ENCODE measurements at places on chromosomes 7 and 10.

DNA sequence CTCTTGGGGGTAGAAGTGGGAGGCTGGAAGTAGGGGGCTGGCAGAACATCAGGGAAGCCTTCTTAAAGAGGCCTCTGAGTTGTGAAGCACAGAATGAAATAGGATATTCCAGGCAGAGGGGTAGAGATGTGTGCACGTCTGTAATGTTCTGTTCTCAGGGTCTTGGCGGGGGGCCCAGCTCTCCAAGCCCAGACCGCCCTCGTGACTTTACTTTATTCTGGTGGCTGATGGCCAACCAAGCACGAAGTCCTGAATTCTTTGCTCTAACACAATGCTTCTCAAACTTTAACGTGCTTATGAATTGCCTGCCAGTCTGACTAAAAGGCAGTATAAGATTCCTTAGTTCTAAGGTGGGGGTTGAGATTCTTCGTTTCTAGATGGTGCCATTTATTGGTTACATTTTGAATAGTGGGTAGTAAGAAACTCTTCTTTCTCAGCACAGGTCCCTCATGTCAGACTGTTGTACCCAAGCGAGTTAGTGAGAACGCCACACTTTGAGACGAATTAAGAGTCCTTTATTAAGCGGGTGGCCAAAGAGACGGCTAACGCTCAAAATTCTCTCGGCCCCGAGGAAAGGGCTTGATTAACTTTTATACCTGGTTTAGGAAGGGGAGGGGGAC is 8.2 kb downstream of the PRXL2A start:
- DNase-seq, result no peak

- DNase-seq, result no peak
These were observed 121.2 kb downstream of the FAM107B start for GRCh38 chr10:14653271-14654161.

DNA sequence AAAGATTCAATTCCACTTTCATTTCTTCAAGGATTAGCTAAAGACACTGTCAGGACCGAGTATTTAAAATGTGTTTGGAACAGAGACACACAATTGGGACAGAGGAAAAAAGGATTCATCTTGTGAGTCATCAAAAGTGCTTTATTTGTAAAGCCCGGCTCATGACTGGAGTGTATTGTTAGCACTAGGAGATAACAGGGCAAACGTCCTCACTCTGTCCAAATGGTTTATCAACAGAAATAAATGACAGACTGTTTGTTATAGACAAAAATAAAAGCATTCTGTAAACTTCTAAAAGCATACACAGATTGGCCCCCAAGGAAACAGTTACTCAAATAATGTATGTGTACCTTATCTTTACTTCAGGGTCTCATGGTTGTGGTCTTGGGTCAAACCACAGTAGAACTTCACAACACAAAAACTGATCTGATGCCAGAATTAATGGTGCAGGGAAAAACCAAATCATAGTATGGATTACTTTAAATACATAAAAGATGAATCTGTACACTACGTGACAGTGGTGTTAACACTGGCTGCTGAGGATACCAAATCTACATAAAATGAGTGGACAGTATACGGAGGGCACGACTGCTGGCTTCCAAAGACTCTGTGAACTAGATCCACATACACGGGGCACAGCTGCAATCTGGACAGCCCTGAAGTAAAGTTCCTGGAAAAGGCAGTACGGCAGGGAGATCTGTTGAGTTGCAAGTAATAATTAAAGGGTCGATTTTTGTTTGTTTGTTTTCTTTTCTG is 179.4 kb downstream of the PIP4K2A start:
- DNase-seq, result no peak

DNA sequence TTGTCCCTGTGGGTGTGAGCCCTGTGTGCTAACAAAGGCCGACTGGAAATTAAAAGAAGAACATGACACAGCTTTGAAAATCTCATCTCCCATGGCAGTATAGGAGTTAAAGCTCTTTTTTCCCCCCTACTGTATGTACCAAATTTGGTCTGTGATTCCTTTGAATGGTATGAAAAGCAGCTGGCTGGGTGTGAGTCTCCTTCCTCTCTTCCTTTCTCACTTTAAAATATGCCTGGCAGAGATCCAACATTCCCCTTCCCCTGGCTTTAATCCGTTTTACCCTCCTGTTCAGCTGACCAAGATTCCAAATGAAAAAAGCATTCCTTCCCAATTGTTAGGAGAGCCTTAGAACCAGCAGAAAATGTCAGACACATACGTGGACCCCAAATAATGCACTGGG is 225.0 kb upstream of the CELF2 start:
- no peak for DNase-seq

DNA sequence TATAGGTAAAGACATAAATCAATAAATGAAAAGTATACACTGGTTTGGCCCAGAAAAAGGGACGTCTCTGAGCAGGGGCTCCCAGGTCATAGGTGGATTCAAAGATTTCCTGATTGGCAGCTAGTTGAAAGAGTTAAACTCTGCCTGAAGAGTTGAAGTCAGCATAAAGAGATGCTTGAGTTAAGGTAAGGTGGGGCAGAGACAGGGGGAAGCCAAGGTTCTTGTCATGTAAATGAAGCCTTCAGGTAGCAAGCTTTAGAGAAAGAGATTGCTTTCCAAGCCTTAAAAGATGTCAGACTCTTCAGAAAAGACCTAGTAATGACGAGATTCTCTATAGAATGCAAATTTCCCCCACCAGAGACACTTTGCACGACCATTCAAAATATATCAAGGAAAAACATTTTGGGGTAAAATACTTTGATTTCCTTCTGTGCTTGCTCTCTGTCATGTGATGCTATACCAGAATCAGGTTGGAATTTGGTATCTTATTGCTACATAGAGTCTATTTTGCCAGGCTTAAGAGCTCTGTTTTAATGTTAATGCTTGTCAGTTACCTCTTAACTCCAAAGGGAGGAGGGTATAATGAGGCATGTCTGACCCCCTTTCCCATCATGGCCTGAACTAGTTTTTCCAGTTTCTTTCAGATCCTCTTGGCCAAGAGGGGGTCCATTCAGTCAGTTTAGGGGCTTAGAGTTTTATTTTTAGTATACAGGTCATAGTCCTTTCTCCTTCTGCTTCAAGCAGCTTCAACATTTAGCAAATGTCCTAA is 429.6 kb downstream of the ADRA2A start:
- DNase-seq, result no peak

- no peak for DNase-seq
These were observed 1.1 kb upstream of the RGR start for GRCh38 chr10:84243759-84244158.

GRCh38 chr10:34046506-34047034 is 712.1 kb upstream of the NRP1 start:
- DNase-seq, result no peak

DNA sequence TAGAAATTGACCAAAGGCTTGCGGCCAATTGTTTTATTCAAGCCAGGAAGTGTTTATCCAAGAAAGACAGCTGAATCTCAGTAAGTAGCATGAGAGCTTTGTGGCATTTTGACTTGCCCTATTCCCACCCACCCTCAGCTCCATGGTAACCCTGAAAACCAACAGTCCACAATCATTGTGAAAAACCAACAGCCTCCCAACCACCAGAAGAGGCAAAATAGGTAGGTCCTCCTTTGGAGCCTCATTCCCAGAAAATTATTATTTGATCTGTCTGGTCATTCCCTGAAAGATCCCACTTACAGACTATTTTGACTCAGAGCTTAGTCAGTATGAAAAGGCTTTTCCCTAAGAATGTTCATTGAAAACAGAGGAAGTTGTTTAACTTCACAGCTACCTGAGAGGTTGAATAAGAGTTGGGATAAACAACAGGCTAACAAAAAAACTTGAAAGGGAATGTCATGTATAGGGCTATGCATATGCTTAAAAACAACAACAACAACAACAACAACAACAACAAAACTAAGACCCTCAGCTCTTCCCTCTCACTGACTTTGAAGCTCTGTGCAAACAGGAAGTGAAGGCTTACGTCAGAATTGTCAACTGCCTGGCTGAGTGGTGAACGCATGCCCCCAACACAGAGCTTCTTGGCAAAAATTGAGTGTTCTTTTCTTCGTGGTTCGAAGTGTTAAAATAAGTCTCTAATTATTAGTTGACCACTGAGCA is 11.2 kb downstream of the KPNA7 start:
- DNase-seq, result no peak

DNA sequence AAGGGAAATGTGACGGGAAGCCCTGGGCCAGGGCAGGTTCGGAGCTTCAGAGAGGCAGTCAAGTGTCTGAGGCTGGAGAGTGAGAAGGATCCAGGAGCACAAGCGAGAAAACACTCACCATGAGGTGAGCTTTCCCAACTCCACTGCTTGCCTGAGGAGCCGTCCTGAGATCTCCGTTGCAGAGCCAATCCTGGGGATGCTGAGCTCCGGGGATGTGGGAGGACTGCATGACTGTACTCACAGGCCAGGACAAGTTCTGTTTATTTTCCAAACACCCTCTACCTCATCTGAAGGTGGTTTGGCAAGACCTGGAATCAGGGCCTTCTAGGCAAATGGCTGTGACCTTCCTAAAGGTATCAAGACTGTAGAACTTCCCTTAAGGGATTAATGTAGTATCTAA is 38.7 kb downstream of the GLI3 start:
- no peak for DNase-seq

DNA sequence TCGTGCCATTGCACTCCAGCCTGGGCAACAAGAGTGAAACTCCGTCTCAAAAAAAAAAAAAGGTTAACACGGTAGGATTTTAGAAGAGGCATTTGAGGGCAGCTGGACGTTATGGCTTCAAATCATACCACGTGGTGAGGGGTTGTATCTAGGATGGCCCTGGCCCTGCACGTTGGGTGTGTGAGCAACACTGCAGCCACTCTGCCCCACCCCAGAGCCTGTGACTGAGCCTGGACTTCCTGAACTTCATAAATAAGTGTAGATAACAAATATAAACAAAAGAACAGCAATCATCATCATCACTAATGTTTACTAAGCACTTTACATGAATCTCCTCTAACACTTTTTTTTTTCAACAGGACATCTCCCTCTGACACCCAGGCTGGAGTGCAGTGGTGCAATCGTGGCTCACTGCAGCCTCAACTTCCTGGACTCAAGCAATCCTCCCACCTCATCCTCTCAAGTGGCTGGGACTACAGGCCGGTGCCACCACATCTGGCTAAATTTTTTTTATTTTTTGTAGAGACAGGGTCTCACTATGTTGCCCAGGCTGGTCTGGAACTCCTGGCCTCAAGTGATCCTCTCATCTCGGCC is 169.5 kb upstream of the FRMD4A start:
- no peak for DNase-seq

GRCh38 chr7:114759347-114760062 is 162.4 kb upstream of the MDFIC start:
- DNase-seq, result no peak

- DNase-seq, result no peak
These were observed 53.0 kb upstream of the C1GALT1 start for GRCh38 chr7:7129381-7129780.

- DNase-seq, result no peak
These were observed 200.8 kb downstream of the ELMO1 start for GRCh38 chr7:37247861-37248260.

GRCh38 chr10:29646238-29646902 is 11.6 kb upstream of the SVIL start:
- DNase-seq, result no peak

- DNase-seq, result no peak
These were observed 330.6 kb downstream of the PTPRN2 start for GRCh38 chr7:158257001-158257400.

DNA sequence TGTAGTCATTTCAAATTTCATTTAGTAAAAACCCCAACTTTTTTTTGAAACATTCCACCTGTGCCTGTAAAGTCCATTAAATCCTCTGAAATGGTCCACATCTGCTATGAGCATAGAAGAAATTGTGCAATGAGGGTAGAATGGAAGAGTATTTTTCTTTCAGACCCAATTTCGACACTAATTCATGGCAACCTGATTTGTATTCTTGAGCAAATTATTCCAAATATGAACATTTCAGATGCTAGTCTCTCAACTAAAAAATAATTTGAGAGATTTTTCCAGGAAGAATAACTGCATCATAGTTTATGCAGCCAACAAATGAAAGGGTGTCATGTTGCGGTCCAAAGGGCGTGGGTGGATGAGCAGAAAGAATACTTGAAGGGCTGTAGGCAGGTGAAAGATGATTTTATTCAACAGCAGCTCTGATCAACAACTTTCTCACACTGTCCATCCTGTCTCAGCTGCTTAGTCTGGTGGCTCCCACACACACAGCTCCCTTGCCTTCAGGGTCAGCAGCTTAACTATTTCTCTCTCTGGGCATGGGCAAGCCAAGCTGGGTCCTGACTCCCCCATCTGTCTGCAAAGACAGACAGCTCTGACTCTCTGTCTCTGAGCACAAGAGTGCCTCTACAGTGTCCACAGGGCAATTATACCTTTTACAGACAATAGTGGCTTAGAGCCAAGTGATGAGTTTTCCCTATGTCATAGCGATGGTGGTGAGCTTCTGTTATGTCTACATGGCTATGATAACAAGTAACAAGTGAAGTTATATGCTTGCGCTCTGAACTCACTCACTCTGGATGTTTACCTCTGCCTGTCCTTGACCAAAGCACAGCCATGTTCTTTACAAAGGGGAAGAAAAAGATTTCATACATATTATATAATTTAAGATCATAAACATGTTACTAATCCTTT is 11.5 kb downstream of the STEAP2 start:
- DNase-seq, result no peak

- no peak for DNase-seq
These were observed 63.3 kb downstream of the MRC1 start for GRCh38 chr10:17872191-17873091.

DNA sequence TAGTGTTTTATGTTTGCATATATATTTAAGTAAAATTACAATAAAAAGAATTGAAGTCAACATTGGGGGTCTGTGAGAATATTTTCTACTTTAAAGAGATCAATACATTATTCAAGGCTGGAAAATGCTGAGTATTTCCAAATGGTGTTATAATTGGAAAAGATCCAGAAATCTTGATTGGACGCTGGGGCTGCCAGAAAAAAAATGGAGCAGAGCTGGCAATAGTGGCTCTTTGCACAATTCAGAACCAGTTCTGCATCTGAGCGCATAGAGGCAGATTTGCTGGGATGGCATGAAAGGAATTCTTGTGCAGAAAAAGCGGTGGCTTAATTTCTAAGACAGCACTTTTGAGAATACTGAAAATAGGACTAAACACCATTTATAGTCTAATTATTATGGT is 10.8 kb upstream of the VWC2 start:
- DNase-seq, result no peak

DNA sequence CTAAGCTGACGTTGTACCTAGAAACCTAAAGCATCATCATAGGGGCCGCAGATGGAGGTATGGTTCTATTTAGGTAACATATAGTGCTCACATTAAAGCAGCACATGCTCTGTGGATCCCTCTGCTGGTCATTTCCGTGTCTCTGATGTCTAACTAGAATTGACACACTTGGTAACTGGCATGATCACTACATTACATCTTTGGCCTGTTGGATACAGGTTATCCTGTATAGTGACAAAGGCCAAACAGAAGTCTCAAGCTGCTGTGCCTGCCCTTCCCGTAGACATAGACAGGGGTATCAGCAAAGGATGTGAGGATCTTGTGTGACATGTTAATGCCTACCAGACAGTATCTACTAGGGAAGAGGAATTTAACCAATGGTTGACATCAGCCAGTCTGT is 51.2 kb downstream of the KIF5B start:
- peak; percentile 2 for DNase-seq
